ENCODE measurements at places on chromosomes 6 and 20.

DNA sequence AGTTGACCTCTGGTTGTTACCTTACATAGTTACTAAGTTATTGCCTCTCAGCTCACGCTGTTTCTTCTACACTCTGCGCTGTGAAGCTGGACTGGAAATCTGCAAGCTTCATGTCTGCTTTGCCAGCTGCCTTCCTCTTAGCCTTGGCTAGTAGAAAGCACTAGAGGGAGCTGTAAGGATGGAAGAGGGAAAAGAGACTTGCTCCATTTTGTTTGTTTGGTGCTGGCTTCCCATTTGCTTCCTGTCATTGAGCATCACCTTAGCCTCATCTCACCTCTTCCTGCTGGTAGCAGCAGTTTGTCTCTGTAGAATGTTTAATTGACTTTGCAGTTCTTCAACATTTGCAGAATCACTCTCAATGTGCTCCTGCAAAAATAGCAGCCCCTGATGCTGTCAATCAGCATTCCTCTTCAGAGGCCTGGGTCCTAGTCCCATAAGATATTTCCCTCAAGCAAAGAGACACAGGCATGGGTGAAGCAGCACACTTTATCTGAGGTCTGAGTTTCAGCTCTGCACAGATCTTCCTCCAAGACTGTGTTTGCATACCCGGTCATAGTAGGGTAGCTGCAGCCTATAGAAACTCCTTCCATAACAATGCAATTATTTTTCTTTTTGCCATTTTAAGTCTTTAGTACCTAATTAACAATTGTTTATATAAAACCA is 302.2 kb upstream of the EPHA7 start:
- DNase-seq = no peak

- no peak for DNase-seq
Observed at GRCh38 chr6:49606721-49607390, 29.8 kb downstream of the RHAG start.

DNA sequence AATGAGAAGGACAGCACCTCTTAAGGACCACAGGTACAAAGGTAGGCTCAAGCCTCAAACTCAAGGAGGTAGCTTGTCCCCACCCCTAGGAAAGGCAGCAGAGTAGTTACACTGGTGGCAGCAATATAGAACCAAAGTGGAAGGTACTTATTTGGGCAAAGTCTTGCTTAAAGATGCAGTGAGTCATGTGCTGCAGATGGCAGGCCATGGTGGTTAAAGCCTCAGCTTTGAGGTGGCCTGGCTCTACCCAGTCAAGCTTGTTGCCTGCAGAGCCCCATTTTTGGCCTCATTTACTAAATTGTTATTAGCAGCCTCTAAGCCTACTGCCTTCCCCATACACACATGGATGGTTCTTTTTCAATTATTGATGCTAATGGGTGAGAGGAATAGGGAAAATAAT is 146.0 kb downstream of the ELOVL4 start:
- no peak for DNase-seq

DNA sequence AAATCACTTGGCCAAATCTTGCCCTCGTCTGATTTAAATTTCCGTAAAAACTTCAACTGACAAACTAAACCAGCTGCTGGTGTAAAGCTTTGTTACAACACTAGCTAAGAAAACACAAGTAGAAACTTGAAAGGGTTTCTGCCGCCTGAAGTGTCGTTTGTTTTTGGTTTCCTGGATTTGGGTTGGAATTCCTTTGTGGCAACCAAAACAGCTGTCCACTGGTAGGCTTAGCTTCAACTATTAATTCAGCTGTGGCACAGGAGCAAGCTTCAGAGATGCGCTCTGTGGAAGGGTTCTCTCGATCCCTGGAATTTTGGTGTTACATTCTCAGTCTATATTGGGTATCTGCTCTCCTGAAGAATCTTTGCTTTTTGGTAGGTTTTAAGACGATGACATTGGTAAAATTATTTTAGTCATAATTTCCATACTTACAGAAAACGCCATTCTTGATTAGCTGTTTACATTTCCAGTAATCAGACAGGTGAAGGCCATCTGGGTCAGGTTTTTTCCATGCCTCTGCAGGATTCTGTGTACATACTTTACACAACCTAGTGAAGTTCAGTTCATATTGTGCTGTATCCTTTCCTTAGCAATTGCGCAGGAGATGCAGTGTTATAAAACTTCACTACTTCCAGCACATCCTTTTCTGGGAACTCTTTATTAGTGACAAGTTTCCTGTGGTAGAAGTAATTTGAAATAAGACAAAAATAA is 29.9 kb upstream of the SAMD3 start:
- no peak for DNase-seq

DNA sequence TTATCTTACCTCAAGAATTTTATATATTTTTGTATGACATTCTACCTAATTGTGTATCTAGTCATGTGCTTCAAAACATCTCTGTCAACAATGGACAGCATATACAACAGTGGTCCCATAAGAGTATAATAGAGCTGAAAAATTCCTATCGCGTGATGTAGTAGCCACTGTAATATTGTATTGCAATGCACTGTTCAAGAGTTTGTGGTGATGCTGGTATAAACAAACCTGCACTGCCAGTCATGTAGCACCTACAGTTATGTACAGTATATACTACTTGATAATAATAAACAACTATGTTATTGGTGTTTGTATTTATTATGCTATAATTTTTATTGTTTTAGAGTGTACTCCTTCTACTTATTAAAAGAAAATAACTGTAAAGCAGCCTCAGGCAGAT is 672.7 kb downstream of the CD109 start:
- DNase-seq = no peak

GRCh38 chr20:23282111-23282510 is 68.5 kb upstream of the NXT1 start:
- DNase-seq = no peak

GRCh38 chr6:161635975-161636374 is 362.1 kb upstream of the AGPAT4 start:
- no peak for DNase-seq

- no peak for DNase-seq
Observed at GRCh38 chr6:134034961-134035822, 17.2 kb downstream of the SLC2A12 start.

DNA sequence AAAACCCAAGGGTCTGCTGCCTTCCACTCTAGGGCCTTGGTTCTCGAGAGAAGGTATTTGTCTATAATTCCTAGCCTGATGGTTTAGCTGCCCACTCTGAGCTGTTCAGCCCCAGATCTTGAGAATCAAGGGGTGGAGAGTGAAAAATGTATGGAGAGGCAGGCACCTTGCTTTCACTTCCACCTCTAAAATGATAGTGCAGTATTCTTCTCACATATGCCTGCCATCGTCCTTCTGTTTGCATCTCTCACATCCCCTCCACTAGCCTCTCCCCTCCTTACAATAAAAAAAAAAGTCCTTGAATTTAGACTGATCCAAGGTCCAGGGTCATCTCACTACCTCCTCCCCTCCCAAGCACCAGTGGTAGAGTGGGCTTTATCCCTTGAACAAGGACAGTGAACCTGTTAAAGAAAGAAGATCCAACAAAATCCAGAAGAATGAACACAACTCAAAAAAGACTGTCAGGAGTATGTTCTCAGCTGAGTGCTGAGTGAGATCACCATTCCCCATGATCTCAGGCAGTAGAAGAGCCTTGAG is 104.2 kb downstream of the HIVEP1 start:
- DNase-seq = no peak

DNA sequence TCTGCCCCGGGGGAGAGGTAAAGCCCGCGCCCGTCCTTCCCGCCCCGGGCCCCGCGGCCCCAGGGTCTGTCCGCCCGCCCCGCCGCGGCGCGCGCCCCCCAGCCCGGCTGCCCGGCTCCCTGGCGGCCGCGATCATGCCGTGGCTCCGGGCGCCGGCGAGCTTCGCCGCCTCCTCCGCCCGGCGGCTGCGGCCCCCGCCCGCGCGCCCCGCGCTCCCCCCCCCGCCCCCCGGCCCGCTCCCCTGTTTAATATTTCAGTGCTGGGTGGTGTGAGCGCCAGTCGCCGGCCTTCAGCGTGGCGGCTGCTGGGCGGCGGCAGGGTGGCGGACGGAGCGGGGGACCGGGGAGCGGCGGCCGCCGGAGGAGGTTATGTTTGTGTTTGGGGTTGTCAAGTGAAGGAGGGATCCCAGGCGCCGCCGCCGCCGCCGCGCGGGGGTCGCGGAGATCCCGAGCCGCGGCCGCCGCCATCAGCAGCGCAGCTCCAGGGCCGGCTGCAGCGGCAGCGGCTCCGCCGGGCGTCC is at the start of gene HIVEP1:
HIVEP1 (plus strand) TSS at position 275 of the 520 bp plus-strand sequence. CDS start 3,317 bp downstream, outside the sequence.
- DNase-seq = no peak

DNA sequence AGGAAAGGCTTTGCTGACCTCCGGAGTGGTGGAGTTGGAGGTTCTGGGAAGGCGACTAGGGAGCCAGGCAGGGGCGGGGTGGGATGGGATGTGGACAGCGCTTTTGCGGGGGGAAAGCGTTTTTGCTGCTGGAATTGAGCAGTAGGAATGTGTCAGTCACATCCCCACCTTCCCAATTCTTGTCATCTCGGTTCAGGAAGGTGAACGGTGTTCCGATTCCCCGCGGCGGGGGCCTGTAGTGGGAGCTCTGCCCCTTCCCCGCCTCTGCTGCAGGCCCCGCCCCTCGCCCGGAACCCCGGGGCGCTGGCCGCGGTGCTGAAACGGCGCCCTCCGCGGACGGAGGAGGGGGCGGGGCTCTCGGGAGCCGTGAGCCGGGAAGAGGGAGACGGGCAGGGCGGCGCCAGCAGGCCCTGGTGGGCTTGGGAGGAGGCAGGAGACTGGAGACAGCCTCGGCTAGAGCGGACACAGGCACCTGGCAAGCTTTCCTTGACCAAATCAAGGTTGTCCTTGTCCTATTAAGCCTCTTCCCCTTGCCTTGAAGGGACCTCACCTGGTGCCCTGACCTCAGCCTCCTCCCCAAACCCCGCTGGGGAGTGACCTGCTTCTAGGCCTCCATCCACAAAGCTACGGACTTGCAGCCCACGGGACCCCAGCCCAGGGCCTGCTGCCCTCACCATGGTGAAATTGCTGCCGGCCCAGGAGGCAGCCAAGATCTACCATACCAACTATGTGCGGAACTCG is at the start of gene LHFPL5:
LHFPL5 (plus strand) TSS at position 357 of the 741 bp plus-strand sequence; CDS start at position 676, 319 bp downstream.
- no peak for DNase-seq

DNA sequence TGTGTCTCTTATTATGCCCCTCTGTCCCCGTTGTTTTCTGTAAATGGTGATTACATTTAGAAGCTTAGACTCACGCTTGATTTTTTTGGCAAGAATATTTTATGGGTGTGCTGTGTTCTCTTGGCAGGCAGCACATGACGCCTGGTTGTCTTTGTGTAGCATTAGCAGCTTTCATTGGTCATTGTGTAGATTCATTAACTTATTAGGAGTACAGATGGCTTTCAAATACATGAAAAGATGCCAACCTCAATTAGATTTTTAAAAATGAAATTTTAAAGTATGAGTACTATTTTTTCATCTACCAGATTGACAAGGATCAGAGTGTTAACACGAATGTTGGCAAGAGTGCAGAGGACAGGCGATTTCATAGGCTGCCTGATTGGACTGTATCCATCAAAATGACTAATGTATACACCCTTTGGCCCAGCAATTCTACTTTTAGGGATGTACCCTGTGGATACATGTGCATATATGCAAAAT is 15.2 kb downstream of the COX4I2 start:
- DNase-seq = no peak

GRCh38 chr6:114419175-114419574 is 76.4 kb upstream of the HS3ST5 start:
- DNase-seq = no peak

GRCh38 chr20:47758517-47759450 is 26.5 kb downstream of the SULF2 start:
- DNase-seq = no peak

- no peak for DNase-seq
Observed at GRCh38 chr6:111411978-111412566, 70.9 kb downstream of the REV3L start.

DNA sequence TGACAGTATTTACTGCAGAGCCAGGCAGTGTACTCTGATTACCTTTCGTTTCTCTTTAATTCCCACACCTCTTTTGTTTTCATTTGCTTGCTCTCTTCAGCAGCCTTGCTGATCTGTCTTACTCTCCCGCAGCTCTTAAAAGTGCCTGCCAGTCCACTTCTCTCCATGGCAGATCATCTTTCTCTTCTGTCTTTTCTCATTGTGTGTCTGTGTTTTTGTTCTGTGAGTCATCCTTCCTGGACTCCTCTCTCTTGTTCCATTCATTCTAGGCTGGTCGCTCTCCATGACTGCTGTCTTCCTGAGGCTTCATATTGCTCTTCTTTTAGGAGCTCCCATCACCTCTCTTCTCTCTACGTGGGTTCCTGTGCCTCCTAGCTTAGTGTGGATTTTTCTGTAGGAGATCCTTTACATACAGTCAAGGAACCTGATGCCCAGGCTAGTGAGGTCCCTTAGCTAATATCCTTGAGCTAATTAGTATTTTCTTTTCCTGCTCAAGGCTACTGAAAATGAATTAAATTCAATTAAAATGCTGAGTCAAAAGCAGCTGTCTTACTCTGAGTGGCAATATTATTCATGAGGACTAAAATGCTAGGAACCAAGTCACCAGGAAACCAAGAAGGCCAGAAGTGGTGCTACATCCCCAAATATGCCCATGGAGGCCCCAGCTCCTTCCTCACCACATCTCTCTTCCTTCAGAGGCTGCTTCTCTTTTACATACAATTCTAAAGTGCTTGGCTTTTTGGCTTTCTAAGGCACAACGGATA is 86.1 kb downstream of the SLX4IP start:
- no peak for DNase-seq

- peak; percentile 53 for DNase-seq
Observed at GRCh38 chr20:5056801-5057599, 55.7 kb upstream of the SLC23A2 start.

- DNase-seq = no peak
Observed at GRCh38 chr6:111740506-111740905, 132.7 kb downstream of the FYN start.

DNA sequence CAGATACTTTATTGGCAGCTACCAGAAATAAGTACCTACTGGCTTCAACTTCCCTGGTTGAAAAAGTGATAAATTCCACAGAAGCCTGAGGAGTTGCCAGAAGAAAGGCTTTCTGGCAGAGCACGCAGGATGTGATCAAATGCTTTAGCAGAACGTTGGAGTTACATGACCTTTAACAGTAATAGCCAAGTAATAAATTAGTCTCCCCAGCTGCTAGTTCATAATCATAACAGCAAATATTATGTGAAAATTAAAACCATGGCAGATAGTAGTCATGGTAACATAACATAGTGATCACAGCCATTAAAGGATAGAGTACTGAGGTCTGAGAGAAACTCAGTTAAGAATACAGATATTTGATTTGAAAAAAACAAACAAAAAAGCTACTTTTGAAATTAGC is 567.7 kb downstream of the ADGRB3 start:
- DNase-seq = no peak

- DNase-seq = no peak
Observed at GRCh38 chr6:144346719-144347447, 61.7 kb downstream of the UTRN start.

DNA sequence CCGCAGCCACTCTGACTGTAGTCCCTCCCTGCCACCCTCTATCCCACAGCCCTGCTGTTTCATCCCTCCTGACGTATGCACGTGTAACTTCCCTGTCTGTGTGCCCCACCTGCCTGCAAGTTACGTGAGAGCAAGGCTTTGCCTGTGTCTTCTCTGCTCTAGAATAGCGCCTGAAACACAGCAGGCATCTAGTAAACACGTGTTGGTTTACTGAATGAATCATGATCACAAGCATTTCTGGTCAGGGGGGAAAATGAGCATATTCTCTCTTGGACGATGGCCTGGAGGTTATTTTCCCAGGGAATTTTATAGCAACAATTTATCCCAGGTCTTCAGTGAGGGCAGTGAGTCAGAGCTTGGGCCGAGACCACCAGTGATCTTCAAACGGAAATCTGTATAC is 38.3 kb downstream of the PSMG4 start:
- DNase-seq = no peak

Measured in stimulated activated CD8-positive, alpha-beta memory T cell treated with anti-CD3 and anti-CD28 coated beads, Interleukin-4, amount 100 ng/mL, for 1 hour (primary cell).